ENCODE measurements at places on chromosomes 7 and 10. TPM values are rescaled to one million over a fixed set of nuclear protein-coding genes. Genes with fewer than 3 reads are reported as not detected.
A peak's percentile ranks its signal among the peaks of the same experiment; 100 is the strongest.

The PHF14 gene
- 35.1 TPM for total RNA-seq

DNA sequence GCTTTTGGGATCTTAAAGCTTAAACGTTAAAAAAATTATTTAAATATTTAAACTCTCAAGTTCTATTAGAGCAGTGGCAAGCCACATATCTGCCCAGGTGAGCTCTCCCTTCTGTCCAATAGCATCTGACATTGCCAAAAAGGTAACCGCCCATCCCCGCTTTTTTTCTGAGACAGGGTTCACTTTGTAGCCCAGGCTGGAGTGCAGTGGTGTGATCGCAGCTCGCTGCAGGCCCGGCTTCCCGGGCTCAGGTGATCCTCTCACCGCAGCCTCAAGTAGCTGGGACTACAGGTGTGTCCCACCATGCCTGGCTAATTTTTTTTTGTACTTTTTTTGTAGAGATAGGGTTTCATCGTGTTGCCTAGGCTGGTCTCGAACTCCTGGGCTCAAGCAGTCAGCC is 83.2 kb downstream of the RBM33 start:
- no peak for DNase-seq

The RASSF4 gene
- 11.1 TPM for total RNA-seq

DNA sequence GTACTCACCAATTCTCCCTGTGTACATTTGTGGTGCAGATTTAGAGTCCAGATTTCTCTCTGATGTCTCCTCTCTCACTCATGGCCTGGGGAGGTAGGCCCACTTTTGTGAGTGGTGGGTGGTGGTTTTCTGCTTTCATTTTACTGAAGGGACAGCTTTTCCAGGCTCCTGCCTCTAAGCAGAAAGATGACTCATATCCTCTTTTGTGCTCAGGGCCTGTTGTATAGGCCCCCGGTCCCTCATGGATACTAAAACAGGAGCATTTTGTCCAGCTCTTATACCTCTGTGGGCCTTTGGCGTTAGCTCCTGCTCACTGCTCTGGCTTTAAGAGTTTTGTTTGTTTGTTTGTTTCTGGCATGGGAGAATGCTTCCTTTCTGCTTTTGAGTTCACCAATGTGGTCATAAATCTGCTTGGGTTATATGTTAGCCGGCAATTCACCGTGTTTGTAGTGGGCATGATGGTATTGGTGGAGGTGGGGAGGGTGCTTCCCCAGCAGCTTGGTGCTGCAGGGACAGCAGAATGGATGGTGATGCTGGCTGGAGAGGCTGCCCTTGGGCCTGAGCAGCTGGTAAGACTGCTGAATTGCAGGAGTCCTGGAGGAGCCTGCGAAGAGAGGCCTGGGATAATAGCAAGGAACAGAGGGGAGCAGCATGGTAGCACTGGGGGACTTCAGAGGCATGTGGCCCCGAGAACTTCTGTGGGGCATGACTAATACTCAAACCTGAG is 468.7 kb downstream of the RPS24 start:
- peak; percentile 75 for DNase-seq

- DNase-seq = peak; percentile 18
Observed at GRCh38 chr10:11336722-11337162, 274.7 kb downstream of the USP6NL start.

Measured in RPMI7951 (cell line).